ENCODE measurements at places on chromosomes 5 and 9.

DNA sequence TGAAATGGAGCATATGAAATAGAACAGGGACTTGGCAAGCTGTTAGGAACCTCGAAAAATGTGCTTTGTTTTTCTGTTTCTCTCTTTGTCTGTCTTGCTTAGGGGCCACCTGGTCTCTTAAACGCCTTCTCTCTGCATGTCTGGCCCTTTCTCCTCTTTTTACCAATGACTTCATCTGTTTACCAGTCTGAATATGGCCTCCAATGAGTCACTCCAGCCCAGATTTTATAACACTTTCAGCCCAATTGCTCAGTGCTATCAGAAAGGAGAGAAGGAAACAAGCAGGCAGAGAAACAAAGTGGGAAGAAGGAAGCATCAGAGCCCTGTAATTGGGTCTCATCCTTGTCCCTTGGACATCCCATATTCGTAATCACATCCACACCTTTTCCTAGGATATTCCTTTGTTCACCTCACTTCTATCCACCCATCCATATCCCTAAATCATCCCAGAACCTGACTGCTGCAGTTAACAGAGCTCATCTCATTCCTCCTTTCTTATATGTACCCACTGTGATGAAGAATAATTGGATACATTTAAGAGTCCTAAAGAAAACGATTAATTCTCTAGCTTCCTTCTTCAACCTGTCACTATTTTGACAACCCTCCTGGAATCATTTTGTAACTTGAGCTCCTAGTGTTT, 151.8 kb upstream of the GPR151 start:
- peak; percentile 70 for DNase-seq

GRCh38 chr9:35280399-35280798, 118.6 kb downstream of the UNC13B start:
- no peak for DNase-seq

DNA sequence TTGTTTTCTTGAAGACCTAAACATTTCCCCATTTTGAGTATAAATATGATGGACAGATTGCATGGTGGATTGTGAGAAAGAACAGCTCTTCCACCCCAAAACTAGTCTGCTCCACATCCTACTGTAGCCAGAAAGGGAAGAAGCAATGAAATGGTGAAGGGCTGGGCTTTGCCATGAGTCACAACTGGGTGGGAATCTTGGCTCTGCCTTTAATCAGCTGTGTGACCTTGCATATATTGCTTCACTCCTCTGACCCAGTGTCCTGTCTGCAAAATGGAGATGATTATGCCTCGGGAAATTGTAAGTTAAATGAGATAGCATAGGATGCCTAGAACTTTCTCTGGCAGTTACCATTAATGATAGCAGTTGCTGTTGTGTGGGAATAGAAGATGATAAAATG, 101.9 kb downstream of the PDE8B start:
- DNase-seq = peak; percentile 80

DNA sequence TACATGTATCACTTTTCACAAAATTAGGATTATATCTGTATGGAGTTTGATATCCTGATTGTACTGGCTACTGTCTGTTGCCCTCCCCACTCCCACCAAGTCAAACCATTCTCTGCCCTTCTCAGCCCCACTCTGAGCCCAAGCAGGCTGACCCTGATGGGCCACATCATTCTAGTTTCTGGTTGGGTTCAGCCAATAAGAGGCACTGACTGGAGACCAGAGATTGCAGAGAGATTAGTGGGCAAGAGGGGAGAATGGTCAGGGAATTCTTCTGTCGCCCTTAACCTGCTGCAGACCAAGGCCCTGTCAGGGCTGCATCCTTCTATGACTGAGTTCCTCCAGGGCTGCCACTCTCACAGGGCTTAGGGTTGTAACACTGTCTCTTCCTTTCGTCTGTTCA, 2.7 kb downstream of the HSPB3 start:
- no peak for DNase-seq

- DNase-seq = no peak
Measured at GRCh38 chr9:113990570-113990907, 87.6 kb downstream of the AMBP start.

DNA sequence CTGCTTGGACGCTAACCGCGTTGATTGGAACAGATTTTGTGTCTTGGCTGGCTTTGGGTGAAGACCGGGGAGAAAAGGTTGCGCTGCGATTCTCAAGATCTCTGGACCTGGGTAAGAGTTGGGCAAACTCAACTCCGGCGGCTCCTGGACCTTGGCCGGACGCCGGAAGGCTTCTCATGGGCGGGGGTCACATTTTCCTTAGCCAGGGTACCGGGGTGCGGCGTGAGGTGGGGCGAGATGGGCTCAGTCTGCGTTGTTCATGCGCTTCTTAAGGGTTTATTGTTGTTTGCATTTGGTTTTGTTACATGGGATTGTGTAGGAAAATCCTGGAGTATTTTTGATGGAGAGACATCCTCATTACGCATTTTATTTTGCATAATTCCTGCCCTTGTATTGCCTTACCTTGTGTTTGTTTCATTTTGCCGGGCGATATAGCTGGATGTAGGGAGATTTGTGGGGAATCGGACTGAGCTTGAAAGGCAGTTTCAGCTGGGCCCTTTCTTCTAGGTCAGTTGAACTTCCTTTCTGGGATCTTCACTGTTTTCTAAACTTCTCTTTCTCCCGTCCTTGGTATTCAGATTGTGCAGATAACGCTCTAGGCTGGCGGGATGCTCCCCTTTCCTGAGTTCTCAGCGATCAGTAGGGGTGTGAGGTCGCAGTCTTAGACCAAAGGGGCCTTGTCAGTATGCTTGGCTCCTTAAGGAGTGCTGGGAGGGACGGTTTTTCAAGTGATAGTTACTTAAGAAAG, 524 bp downstream of the MEGF10 start:
- peak; percentile 20 for DNase-seq

DNA sequence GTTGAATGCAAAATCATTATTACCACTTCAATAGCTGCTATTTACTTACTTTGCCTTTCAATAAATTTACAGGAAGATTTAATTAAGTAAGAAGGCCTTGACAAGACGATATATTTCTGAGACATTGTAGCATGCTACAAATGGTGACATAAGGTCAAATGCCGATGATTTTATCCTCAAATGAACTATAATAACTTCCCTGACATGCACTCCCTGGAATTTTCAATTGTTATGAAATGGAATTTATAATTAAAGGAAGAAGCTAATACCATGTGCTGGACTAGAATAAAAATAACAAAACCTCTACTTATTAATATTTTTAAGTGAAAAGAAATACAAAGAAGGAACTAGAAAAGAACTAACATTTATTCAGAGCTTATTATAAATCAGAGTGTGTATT, 30.2 kb upstream of the ITGA1 start:
- DNase-seq = no peak

DNA sequence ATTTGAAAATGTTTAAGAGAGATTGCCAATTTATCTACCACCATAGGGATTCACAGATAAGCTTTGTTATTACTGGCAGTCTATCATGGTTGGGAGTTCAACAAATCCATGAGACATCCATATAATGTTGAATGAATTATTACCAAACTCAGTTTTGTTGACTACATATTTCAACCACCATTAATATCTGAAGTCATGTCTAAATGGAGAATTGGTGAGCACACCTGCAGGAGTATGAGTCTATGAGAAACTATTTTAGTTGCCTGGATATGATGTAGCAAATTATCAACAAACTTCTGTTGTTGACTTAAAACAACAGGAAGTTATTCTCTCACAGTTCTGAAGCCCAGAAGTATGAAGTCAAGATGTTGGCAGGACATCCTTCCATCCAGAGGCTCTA, 126.8 kb upstream of the FBXL7 start:
- peak; percentile 37 for DNase-seq

DNA sequence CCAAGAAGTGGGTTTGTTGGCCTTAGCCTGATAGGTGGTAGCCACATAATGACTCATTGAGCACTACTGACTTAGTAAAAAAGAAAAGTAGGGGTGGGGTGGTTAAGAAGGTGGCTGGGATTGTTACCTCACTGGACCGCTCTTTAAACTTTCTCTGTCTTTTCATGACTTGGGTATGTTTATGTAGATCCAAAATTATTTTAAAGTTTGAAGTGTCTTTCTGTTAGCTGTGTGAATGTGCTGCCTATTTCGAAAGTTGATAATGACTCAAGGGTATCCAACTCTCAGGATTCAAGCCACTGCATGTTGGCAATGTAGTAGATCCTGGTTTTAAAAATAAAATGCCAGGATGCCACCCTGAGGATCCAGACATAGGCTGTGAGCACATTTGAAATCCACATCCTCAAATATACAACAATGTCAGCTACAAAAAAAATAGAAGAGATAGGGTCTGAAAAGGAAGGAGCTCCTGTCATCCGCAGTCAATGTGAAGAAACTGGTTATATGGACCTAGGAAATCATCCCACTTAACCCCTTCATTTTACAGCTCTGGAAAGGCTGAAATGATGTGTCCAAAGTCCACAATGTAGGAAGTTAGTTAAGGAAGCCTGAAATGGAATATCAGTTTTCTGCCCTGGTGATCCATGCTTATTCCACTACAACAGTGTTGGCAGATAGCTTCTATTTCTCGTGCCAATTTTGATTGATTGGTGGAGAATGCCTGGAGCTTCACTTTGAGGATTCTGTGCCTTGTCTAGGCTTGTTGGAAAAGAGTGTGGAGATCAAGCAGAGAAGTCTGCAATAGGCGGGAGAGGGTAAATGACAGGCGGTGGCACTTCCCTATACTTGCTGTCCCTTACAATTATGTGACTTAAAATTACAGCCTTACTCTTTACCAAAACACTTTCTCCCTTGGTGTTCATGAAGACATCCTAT, 23.4 kb downstream of the ZNF462 start:
- DNase-seq = no peak

DNA sequence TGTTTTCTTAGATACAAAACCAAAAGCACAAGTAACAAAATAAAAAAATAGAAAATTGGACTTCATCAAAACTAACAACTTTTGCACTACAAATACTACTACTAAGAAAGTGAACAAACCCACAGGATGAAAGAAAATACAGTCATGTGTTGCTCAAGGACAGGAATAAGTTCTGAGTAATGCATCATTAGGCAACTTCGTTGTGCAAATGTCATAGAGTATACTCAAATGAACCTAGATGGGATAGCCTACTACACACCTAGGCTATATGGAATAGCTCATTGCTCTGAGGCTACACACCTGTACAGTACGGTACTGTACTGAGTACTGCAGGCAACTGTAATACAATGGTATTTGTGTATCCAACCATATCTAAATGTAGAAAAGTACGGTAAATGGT, 88.3 kb downstream of the RAPGEF1 start:
- DNase-seq = peak; percentile 77

Data from choroid plexus epithelial cell (primary cell).